NCI-H460 (cell line): ENCODE measurements at places on chromosomes 3 and 15. TPM values are rescaled to one million over a fixed set of nuclear protein-coding genes. Genes with fewer than 3 reads are reported as not detected.

The KLHL18 gene
- total RNA-seq = 11.3 and 13.0 TPM in 2 replicates

The SCN11A gene
- not detected in 2 replicates for total RNA-seq

The DPPA4 gene
- not detected in 2 replicates for total RNA-seq

The TEX55 gene
- total RNA-seq = not detected in 2 replicates

The GRAMD2A gene
- total RNA-seq = 0.25 and 0.43 TPM in 2 replicates

The ZBED2 gene
- total RNA-seq = not detected in 2 replicates

The ELL3 gene
- 3.9 and 4.0 TPM in 2 replicates for total RNA-seq

The CFAP92 gene
- total RNA-seq = 0.42 TPM in 1 of 2 replicates, not detected in the other

The MME gene
- total RNA-seq = not detected in 2 replicates

The ROPN1 gene
- total RNA-seq = not detected in 2 replicates

The GOLGA6L4 gene
- 0.84 and 1.1 TPM in 2 replicates for total RNA-seq

The PLSCR1 gene
- total RNA-seq = 21.1 and 25.0 TPM in 2 replicates

The GRIP2 gene
- total RNA-seq = 0.03 and 0.27 TPM in 2 replicates

The SPESP1 gene
- not detected in 2 replicates for total RNA-seq

The DNAH12 gene
- total RNA-seq = not detected in 2 replicates

The ISLR gene
- not detected in 2 replicates for total RNA-seq

DNA sequence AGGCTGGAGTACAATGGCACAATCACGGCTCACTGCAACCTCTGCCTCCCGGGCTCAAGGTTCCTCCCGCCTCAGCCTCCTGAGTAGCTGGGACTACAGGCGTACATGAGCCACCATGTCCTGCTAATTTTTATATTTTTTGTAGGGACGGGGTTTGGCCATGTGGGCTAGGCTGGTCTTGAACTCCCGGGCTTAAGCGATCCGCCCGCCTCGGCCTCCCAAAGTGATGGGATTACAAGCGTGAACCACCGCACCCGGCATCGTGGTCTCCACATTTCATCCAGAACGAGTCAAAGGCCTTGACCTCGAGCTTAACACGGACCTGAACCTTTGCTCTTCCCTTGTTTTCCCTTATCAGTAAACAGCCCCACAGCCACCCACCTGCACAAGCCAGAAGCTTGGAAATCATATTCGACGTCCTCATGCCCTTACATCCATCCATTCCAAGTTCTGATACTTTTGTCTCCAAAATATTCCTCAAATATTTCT is 1.4 kb upstream of the PTPN23 start:
- DNase-seq = no peak

DNA sequence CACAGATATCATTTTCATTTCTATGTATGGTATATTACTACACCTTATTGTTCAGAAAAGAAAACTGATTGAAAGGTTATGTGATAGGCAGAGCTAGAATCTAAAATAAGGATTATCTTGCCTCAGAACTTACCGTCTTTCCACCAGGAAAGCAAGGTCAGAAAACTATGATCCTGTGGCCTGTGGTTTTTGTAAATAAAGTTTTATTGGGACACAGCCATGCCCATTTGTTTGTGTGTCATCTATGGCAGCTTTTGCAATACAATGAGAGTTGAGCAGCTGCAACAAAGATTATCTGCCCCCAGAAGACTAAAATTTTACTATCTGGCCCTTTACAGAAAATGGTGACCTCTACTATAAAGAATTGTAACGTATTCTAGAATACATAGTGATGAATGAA is 314.7 kb upstream of the SLCO3A1 start:
- DNase-seq = no peak

- DNase-seq = no peak
Measured at GRCh38 chr3:18738393-18739098, 313.4 kb upstream of the SATB1 start.

GRCh38 chr3:150328654-150329040 is 79.5 kb upstream of the TSC22D2 start:
- no peak for DNase-seq

- no peak for DNase-seq
Measured at GRCh38 chr3:186281176-186281575, 80.9 kb downstream of the DGKG start.

DNA sequence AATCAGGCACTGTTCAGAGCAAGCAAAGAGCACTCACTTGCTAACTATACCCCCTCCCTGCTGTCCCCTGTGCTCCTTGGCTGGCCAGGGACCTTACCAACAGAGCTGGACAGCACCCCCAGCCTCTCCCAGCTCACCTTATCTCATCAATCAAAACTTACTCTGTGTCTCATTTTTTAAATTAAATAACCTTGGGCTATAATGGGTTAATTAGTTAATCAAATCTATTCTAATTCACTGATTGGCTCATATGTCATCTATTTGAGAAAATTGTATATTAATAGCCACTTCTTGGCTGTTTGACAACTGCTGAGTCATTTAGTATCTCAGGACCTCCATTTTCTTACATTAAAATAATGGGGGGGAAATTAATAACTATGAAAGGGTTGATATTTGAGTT is 22.9 kb downstream of the IL5RA start:
- DNase-seq = no peak

GRCh38 chr3:37979541-37980461 is 10.8 kb upstream of the VILL start:
- no peak for DNase-seq

- DNase-seq = peak; percentile 59
Measured at GRCh38 chr3:45938864-45939263, 4.4 kb upstream of the CXCR6 start.

DNA sequence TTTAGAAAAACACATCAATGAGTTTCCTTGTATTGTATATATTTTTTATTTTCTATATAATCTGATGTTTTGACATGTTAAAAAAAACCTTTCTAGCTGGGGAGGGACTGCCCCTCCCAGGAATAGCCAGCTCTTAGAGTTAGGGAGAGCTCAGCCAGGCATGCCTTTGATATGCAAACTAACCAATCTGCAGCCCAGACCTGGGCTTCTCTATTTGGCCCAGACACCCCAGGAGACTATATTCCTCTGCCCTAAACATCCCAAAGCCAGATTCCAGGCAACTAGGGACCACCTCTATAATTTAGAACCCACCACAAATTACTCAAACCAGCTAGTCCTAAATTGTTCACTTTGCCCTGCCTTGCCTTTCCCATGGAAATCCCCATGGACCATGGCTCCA is 390.9 kb upstream of the ADAMTS9 start:
- DNase-seq = no peak

GRCh38 chr15:94119298-94119811 is 112.0 kb upstream of the MCTP2 start:
- no peak for DNase-seq

DNA sequence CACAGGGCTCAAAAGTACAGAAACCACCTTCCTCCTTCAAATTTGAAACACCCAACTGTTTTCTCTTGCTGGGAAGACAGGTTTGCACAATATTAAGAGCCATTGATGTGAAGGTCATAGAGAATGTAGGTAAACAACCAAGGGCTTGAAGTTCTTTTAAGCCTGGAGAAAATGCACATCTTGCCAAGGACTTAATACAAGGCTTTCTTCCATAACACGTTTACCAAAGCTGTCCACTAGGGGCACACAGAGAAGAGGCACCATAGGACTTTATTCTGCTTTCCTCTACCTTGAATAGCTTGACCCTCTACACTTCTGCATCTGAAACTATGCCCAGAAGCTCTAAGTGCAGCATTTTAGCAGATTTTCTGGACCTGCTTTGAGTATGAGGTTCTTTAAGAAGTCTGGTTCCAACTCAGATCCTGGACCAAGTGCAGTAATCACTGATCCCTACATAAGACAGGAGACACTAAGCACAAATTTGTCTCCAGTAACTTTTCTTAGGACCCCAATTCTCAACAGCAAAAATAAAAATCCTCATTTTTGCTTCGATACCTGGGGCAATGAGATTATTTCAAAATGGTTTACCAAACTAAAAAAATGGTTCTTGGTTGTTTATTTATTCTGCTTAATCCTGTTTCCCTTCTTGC is 138.0 kb downstream of the FBN1 start:
- peak; percentile 53 for DNase-seq

- DNase-seq = no peak
Measured at GRCh38 chr3:165815682-165816081, 21.5 kb downstream of the BCHE start.

- no peak for DNase-seq
Measured at GRCh38 chr3:153484842-153485241, 322.8 kb downstream of the RAP2B start.

DNA sequence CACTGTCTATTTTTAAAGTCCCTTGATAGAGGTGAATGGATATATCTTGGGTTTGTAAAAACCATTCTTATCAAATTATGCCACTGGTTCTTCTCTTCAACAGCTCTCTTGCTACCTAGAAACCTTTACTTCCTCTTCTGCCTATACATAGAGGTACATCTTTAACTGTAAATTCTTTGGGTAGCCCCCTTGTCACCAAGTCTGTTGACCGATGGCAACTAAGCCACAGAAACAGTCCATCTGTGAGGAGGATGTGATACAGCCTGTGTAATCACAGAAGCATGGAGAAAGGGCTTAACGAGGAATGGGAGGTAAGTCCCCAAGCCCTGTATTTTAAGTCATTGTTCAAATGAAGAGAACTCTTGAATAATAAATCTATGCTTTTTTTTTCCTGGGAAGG is 246.5 kb upstream of the MDFIC2 start:
- DNase-seq = no peak

- no peak for DNase-seq
Measured at GRCh38 chr3:193030276-193030675, 112.6 kb upstream of the MB21D2 start.

GRCh38 chr3:100105501-100105900 is 8.8 kb downstream of the FILIP1L start:
- peak; percentile 9 for DNase-seq

GRCh38 chr15:77053709-77054108 is 17.2 kb downstream of the TSPAN3 start:
- DNase-seq = no peak

DNA sequence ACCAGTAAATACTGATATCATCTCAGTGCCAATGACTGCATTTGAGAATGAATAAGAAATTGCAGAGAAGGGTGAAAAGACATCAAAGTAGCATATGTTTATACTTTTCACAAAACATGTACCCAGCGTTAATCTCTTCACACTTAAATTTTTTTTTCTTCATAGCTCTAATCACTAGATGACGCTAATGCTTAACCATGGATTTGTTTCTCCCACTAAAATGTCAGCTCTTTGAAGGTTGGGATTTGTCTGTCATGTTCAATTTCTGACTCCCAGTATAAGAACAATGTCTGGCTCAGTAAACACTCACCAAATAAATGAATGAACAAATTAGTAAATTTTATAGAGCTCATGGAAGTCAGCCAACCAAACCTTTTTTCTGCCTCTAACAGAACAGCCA is 78.3 kb upstream of the LMCD1 start:
- DNase-seq = no peak

DNA sequence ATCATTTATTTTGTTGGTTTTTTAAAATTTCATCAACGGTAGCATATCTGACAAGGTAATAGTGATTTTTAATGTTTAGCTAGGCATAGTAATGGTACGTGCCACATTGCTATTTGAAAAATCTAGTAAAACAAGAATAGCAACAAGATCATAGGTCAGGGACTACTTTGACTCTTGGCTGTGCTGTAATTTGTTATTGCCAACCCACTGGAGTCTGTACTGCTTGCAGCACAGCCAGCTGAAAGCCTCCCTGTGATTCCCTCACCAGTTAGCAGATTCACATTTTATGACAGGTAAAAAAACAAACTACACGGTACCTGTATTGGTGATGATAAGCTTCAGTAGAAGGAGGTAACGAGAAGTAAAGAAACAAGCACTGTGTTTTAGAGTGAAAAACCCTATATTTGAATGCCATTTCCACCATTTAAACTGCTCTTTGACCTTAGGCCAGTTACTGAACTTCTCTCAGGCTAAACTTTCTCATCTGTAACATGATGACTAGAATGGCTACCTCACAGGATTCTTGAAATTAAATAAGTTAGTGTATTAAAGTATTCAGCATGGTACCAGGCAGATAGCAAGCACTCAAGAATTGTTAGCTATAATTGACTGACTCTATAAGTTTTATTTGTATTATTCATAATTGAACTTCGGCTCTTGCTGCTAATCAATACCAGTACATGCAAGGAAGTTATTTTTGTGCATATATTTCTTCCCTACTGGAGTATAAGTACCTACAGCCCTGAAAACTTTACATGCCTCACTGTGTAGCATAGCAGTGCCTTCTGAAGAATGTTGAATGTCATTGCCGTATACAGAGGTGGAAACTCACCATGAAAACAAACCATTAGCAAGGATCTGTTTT is 16.1 kb downstream of the FILIP1L start:
- DNase-seq = no peak

- DNase-seq = no peak
Measured at GRCh38 chr3:55728461-55729100, 241.5 kb upstream of the WNT5A start.

- DNase-seq = no peak
Measured at GRCh38 chr15:53713218-53713617, 46.2 kb downstream of the WDR72 start.

DNA sequence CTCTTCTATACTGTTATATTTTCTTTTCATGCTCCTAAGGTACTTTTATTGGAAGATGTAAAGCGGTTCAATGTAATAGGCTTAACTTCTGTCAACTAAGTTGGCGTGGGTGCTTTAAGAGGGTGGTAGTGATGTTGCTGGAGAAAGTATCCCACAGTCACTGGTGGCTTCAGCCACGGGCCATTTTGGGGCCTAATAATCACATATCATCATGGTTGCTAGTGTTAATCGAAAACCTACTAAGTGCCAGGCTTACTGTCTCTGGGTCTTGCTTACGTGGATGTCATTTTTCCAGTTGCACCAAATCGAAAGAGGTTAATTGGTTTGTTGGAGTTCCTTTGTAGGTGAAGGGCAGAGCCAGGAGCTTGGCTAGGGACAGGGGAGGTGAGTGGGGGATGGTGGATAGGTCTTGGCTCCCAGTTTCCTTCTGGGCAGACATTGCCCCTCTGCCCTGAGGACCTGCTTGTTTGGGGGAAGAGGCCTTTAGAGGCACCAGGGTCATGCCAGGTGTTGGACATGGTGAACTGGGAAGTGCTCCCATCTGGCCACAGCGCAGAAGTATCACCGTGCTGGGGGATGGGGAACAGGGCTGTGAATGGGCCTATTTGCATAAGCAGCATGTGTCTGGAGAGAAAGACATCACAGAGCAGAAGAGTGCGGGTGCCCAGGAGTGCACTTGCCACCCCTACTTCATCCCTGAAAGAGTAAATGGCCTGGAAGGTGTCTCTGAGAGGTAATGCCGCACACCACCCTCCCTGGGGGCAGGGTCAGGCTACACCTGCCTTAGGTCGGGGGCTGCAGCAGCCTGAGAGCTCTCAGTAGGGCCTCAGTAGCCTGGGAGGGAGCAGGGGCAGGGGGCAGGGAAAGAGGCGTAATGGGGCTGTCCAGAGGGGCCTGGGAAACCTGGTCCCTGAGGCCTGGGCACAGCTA is 62.4 kb upstream of the POLG start:
- no peak for DNase-seq

DNA sequence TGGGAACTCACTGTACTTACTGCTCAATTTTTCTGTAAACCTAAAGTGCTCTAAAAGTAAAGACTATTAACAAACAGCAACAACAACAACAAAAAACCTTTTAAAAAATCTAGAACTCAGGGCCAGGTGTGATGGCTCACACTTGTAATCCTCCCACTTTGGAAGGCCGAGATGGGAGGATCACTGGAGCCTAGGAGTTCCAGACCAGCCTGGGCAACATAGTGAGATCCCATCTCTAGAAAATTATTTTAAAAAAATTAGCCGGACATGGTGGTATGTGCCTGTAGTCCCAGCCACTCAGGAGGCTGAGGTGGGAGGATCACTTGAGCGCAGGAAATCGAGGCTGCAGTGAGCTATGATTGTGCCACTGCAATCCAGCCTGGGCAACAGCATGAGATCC is 161.8 kb downstream of the NUP210 start:
- DNase-seq = no peak
